ENCODE measurements at places on chromosomes 4 and X.

DNA sequence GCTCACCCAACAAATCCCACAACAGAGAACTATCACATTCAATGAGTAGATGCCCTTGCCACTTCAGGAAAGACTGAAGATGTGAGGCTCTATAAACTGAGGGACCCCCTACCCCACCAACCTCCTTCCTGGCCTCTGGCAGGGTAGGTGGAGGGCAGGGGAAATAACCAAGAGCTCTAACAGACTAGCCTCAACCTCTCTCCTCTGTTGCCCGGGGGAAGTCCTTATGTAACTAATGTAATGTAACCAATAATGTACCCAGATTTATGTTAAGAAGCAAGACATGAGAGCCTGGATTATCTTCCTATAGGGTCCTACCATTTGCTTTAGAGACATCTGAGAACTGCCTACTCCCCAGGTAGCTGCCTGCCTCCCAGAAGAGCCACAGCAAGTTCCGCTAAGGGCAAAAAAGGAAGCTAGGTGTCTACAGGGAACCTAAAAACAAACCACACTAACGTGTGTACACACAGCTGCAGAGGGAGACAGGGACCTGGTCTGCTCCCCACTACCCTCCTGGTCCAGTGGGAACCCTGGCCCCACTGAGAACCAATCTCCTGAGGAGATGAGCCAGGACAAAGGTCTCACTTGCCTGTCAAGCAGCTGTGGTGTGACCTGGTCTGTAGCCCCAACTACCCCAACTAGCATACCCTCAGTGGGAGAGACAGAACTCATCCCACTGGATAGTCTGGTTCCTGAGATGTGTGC is 17.7 kb downstream of the OTUD5 start:
- no peak for DNase-seq

GRCh38 chrX:274904-275475 is 6.2 kb upstream of the PLCXD1 start:
- no peak for DNase-seq

GRCh38 chr4:39970671-39971640 is 6.8 kb downstream of the PDS5A start:
- no peak for DNase-seq

DNA sequence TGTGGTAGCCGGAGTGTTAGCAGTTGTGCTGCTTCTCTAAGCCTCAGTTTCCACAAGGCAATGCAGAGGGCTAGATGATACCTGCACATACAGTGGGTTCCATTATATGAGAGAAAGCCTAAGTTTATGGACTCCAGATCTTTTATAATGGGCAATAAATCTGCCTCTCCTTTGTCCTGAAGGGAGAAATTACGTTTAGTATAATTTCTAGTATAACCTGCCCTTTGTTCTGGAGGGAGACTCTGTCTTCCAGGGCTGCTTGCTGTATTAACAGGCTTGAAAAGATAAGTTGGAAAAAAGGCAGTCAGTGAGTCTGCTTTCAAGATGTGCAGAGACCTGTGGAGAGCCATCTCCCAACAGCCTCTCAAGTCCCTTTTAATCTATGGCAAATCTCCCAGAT is 42.8 kb downstream of the ZNF81 start:
- DNase-seq: no peak

- peak; percentile 59 for DNase-seq
Observed at GRCh38 chrX:138711399-138712347, at the start of gene FGF13. Gene FGF13, minus strand, starts transcription at chrX:138711717. Its CDS starts 714 bp downstream, at chrX:138711003.

GRCh38 chrX:12887141-12887540 is 19.3 kb upstream of the TLR8 start:
- DNase-seq: no peak

DNA sequence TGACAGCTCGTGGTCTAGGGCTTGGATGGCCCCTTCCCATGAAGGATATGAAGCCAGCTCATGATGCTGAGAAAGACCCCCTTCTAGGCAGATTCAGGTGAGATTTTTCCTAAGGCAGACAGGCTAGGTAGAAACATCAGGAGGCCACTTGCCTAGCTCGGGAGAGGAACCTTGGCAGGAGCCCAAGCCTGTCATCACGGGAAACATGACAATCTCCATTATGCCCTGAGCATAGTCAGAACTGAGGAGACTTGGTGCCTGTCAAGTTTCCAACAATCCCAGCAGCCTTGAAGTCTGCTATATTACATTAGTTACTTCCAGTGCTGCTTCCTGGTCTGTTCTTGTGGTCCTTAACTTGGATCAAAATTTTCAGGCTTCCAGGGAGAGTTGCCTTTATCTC is 18.7 kb upstream of the WDR1 start:
- DNase-seq: no peak

DNA sequence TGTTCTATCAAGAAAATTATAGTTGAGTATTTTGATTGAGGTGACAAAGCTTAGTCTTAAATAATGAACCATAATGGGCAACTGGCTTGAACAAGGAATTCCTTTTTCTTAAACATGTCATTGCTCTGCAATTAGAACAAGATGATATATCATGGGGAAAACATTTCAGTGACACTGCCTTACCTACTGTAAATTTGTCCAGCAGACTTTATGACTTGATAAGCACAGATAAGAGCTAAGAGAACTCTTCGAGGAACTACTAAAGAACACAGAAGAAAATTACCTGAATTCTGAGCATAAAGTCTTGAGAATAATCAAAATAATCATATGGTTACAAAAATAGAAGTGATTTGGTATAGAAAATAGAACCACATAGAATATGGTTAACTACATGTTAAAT is 257.8 kb downstream of the PDHA2 start:
- DNase-seq: no peak

DNA sequence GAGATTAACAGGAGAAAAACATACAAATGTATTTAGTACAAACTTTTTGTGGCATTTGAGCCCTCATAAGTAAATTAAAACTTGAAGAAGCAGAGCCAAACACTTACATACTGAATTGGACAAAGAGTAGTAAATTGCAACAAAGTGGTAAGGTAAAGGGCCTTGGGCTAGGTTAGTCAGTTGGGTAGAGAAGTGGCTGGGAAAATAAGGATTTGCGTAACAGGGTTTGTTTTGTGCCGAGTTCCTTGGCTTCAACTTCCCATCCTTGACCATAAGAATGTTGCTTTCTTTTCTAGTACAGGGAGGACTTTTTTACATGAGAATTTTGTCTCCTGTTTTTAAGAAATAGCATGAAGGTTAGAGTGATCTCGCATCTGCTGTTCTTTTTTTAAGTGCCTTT is 33.3 kb upstream of the DSPP start:
- no peak for DNase-seq

- no peak for DNase-seq
Observed at GRCh38 chrX:150873616-150874015, 24.9 kb downstream of the CD99L2 start.

GRCh38 chrX:43655151-43656004 is 721 bp upstream of the MAOA start:
- peak; percentile 12 for DNase-seq

DNA sequence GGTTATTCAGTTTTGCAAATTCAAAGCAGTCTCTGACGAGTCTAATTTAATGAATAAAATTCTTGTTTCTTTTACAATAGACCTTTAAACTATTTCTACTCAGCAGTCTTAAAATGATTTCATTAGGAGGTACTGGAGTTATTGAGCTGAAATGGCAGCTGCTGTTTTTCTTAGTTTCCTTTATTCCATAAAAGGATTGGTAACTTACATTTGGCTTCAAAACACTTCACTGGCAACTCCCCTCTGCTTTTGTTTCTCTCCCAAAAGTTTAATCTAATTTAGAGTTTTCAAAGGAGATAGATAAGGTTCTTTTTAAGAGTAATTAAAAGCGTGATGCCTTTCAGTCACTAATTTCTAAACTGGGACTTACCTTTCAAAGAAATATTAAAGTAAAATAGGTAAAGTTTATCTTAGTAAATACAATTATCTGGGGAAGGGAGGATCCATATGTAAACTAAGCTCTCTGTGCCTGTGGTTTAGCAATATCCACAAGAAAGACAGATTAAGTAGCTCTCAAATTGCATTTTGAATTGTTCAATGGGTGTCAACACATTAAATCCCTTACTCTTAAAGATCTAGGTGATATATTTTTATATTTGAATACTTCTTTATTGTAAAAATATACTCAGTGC is 17.1 kb upstream of the PCDH10 start:
- no peak for DNase-seq

DNA sequence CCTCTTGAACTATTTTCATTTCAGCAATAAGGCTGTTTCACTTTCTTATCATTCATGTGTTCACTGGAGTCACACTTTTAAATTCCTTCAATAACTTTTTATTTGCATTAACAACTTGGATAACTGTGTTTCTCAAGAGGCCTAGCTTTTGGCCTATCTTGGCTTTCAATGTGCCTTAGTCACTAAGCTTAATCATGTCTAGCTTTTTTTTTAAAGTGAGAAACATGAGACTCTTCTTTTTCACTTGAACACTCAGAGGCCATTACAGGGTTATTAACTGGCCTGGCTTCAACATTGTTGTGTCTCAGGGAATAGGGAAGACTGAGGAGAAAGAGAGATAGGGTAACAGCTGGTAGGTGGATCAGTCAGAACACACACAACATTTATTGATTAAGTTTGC is 64.0 kb upstream of the VCX2 start:
- DNase-seq: no peak

Data from HEK293T (cell line).